ENCODE measurements at places on chromosomes 11 and 22.

- no peak for DNase-seq
These were observed 11.7 kb upstream of the GCAT start for GRCh38 chr22:37796079-37796478.

GRCh38 chr11:133366147-133366546 is 166.2 kb downstream of the OPCML start:
- no peak for DNase-seq

DNA sequence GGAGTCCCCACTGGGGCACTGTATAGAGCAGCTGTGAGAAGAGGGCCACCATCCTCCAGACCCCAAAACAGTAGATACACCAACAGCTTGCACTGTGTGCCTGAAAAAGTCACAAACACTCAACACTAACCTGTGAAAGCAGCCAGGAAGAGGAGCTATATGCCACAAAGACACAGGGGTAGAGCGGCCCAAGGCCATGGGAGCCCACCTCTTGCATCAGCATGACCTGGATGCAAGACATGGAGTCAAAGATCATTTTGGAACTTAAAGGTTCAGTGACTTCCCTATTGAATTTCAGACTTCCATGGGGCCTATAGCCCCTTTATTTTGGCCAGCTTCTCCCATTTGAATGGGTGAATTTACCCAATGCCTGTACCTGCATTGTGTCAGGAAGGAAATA is 29.7 kb upstream of the CYB5R3 start:
- no peak for DNase-seq

GRCh38 chr22:39616781-39617180 is 46.2 kb downstream of the CACNA1I start:
- no peak for DNase-seq

DNA sequence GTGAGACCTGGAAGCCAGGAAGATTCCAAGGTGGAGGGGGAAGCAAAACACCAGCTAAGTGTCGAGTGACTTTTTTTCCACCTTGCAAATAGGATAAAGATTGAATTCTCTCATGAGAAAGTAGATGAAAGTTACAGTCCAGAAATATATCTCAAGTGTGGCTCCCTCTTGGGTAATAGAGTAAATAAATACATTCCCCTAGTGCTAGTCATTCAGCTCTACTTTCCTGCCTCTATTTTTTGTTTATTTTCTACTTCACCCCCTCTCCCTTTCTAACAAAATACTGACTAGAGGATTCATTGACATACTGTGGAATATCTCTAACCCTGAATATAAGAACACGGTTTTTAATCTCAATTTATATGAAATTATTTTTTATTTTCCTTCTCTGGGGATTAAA is 19.2 kb upstream of the OOSP4B start:
- no peak for DNase-seq

- no peak for DNase-seq
These were observed 24.3 kb downstream of the MPPED1 start for GRCh38 chr22:43435851-43436811.

DNA sequence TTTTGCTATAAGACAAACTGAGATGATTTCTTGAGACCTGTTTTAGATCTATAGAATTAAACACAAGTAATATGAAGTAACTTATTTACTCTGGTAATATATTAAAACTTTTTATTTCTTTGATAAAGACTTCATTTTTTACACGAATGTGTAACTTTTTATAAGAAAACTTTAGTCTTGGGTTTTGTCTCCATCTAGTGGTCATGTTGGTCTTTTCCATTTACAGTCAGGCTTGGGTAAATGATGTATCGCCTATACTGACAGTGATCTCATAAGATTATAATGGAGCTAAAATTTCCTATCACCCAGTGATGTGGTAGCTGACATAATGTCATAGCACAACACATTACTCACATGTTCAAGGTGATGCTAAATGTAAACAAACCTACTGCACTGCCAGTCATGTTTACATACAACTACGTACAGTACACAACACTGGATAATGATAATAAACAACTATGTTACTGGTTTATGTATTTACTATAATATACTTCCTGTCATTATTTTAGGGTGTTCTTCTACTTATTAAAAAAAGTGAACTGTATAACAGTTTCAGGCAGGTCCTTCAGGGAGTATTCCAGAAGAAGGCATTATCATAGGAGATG is 7.5 kb upstream of the C11orf97 start:
- peak; percentile 46 for DNase-seq

GRCh38 chr22:48276994-48277867 is 1514.8 kb downstream of the TBC1D22A start:
- no peak for DNase-seq

DNA sequence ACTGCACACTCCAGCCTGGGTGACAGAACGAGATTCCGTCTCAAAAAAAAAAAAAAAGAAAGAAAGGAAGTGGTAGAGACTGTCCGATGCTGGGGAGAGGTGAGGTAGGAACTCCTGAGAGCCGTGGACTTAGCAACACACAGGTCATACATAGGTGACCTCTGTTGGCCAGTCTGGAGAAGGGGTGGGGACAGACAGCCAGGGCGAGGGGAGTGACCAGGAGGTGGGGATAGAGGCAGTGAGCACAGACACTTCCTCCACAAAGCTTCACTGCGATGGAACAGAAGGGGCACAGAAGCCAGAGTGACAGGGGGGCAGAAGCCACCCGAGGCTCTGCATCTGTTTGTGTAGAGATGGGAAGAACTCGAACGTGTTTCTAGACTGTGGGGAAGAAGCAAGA is 47.1 kb downstream of the MYH9 start:
- DNase-seq, result no peak

- DNase-seq, result peak; percentile 52
These were observed 24.7 kb downstream of the SIK3 start for GRCh38 chr11:117073539-117073938.
